ENCODE measurements at places on chromosomes 7 and 10.

DNA sequence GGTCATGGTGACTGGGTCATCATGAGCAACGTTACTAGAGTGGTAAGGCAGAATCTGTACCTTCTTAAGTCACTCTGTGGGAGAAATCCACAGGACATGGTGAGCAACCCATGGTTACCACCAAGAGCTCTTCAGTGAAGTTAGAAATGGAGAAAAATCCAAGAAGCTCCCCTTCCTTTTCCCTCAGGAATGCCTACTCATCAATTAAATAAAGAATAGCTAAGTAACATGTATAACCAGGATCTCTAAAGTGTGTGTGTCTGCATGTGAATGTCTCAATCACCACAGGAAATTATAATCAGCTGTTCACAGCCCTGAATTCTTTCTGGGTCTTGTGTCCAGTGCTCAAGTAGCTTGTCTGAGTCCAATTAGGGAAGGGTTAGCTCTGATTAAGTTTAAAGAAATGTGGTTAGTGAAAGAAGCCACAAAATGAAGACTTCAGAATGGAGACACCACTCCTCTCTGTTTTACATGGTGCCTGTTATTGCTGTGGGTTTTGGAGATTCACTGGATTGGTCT, 73.2 kb downstream of the SEM1 start:
- DNase-seq = no peak

- no peak for DNase-seq
These were observed 950.7 kb upstream of the PHF14 start for GRCh38 chr7:10022957-10023356.

DNA sequence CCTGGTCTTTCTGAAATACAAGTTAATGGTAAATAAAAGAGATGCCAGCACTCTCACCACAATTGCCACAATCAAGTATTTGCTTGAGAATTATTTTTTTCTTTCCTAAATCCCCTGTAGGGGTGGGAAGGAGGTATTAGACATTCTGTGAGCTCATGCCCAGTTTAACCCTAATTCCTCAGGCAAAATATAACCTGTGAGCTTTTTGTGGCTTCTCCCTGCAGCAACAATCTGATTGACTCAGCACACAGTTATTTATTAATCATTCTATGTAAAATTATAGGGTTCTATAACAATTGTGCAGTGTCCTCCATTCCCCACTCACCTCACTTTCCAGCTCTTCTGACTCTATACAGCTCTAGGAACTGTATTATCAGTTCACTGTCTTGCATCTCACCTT, 66.3 kb downstream of the GLI3 start:
- no peak for DNase-seq

- DNase-seq = no peak
These were observed 129.2 kb downstream of the SORBS1 start for GRCh38 chr10:95431900-95432342.
